ENCODE measurements at places on chromosomes 3 and 15. TPM values are rescaled to one million over a fixed set of nuclear protein-coding genes. Genes with fewer than 3 reads are reported as not detected.

GRCh38 chr3:194661374-194661773, 10.6 kb downstream of the LSG1 start:
- no peak for DNase-seq

- no peak for DNase-seq
Observed at GRCh38 chr15:67396114-67396513, 124.8 kb upstream of the C15orf61 start.

DNA sequence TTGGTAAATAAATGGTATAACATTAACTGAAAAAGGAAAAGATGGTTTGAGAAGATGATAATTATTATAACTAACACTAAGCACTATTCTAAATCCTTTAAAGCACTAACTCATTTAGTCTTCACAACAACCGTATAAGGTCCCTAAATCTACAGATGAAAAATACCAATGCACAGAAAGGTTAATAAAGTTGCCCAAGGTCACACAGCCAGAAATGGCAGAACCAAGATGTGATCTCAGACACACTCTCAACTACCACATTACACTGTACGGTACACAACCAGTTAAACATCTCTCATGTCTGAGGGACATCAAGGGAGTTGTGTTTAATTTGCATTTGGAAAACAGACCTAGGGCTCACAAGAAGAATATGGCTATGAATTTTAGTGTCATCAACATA, 23.1 kb downstream of the RAB27A start:
- no peak for DNase-seq

GRCh38 chr15:31523655-31524049, 197.0 kb downstream of the KLF13 start:
- DNase-seq: no peak

DNA sequence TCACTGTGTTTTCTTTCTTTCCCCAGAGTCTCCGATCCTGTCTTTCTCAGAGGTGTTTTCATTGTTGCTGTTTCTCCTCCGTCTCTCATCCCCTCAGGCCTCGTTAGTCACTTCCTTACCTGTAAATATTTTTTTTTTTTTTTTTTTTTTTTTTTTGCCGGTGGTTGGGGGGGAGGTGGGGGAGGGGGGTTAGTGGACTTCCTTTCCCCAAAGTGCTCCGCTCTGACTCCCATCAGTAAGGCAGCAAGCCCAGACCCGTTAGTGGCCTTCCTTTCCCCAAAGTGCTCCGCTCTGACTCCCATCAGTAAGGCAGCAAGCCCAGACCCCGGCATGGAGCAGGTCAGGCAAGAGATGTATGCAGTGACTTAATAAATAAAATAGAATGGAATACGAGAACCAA, 97.1 kb upstream of the TNFAIP8L3 start:
- no peak for DNase-seq

DNA sequence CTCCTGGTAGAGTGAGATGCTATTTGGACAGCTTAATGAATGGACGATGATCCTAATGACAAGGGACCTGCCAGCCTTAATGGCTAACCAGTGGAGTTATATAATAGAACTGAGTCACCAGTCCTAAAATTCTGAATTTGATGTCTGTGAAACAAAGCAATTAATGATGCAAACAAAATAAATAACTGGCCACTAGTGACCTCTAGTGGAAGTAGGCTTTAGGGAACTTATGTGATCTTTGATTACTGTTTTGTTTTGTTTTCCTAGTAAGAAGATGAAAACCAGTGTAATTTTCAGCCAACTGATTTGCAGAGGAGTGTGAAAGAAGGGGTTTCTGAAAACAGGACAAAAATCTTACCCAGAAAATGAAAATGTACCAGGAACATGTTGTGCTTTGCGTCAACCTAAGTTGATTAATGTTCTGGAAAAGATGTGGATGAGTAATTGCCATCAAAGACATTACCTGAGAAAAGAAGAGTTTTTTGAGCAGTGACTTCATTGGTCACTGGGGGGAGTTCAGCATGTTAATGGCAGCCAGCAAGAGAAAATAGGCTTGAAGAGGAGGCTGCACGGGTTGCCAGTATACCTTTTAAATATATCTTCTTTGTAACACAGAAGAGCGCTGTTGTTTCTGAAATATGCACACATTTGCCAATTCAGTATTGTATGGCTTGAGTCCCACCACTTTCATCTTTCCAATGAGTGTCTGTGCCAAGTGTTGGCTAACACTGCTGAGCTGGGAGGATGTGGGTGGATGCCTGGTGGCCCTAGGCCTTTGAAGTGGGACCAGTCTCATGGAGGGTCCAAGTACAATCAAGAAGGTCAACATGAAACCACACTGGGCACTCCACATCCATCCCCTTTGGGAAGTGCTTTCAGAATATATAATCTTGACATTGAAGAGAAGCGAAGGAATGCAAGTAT, 9.3 kb downstream of the VEPH1 start:
- no peak for DNase-seq

- no peak for DNase-seq
Observed at GRCh38 chr3:185549122-185549521, 3.3 kb downstream of the LIPH start.

- DNase-seq: no peak
Observed at GRCh38 chr3:42501321-42501680, 1.1 kb upstream of the VIPR1 start.

- peak; percentile 68 for DNase-seq
Observed at GRCh38 chr15:40238532-40239403, at the start of gene PAK6. PAK6 (plus strand) TSS chr15:40239063; CDS start chr15:40264786, 25,723 bp downstream.

- peak; percentile 57 for DNase-seq
Observed at GRCh38 chr3:42654331-42655201, 1.1 kb downstream of the ZBTB47 start.

DNA sequence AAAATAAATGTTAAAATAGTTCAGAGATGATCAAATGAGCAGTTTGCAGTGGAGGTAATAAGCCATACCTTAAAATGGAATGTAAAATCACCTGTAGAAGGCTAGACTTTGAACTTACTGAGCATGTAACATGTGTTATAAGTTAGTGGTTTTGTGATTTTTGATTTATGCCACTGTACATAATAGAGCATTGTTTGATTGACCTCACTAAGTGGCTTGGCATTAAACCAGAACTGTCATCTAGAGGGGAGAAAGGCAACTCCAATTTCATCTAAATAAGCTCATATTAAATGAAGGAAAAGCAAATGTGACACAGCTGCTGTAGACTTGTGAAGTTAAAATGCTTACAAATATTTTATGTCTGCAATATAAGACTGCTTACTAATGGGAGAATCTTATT, 387.9 kb downstream of the ZIC1 start:
- no peak for DNase-seq

- DNase-seq: no peak
Observed at GRCh38 chr3:193791041-193792032, 198.3 kb downstream of the OPA1 start.

GRCh38 chr3:88677298-88677697, 430.1 kb upstream of the EPHA3 start:
- DNase-seq: no peak

- DNase-seq: no peak
Observed at GRCh38 chr3:165545059-165545458, 292.2 kb downstream of the BCHE start.

- peak; percentile 66 for DNase-seq
Observed at GRCh38 chr15:89781891-89782618, 5.9 kb downstream of the MESP2 start.

DNA sequence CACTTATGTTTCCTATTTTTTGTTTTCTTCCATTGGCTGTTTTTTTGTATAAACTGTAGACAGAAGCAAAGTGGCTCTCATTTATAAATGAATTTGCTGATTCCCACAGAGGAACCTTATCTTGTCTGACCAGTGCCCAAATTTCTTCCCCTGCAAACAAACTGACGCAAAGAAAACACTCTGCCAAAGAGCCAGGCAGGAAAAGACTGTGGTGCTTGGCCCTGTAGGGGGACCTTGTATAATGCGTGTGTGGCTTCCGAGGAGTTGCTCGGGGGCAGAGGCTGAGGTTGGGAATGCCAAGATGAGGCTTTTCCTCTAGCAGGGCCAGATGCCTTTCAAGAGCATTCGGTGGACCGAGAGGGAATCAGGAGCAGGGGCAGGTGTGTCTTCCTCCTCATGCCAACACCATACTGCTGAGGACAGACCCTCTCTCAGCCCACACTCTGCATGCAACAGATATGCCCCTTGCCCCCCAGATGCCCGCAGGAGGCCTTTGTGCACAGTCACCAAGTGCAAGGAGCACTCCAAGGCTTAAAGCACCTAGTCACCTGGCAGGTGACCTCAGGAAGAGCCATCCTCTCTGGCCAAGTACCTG, 104.3 kb upstream of the ABHD17C start:
- no peak for DNase-seq

DNA sequence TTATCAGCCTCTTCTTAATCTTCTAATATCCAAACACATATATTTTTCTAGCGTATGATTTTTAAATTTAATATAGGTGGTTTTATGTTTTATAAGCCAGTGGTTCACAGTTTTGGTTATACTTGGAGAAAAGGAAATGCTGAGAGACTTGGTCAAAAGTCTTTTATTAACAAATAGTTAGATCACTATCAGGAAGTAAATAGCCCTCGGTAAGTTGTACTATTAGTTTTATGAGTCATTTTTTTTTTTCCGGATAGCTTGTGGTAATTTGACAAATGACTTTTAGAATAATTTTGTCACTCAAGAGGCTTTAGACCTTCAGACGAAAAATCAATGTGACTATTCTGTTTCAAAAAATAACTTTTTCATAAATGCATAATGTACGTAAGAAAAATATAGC, 232.2 kb upstream of the ROBO1 start:
- DNase-seq: no peak

DNA sequence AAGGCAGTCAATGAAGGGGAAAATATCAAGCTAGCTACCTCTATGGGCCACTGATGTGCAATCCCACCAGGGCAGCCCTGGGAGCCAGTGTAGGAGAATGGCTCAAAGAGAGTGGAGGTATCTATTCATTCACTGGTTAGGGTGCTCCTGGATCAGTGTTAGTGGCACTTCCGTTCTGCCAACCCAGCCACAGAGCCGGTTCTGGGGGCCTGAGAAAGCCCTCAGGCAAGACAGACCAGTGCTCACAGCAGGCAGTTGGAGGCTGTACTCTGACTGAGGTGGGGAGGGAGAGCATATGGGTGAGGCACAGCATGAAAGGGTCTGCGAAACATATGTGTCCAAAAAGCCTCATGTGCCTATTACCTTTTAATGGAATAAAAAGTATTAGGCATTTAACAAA, 109.3 kb downstream of the KCNMB2 start:
- DNase-seq: no peak

GRCh38 chr3:151520105-151520504, 59.2 kb upstream of the IGSF10 start:
- no peak for DNase-seq

DNA sequence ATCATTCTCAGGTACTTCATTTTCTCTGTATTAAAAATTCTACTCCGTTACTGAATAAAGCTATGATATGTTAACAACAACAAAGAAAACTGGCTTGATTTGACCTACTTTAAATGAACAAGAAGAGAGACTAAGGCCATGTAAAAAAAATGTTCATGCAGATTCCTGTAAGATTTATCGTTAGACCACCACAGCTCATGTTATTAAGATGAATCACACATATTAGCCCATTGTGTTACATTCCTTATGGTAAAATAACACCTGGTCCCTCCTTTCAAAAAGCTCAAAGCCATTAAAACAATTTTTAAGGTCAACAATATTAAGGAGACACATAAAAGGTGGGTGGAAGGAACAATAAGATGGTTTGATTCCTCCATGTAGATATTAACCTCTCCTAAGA, 6.3 kb downstream of the THOC7 start:
- no peak for DNase-seq

- DNase-seq: no peak
Observed at GRCh38 chr3:41888368-41889076, 73.4 kb downstream of the ULK4 start.

DNA sequence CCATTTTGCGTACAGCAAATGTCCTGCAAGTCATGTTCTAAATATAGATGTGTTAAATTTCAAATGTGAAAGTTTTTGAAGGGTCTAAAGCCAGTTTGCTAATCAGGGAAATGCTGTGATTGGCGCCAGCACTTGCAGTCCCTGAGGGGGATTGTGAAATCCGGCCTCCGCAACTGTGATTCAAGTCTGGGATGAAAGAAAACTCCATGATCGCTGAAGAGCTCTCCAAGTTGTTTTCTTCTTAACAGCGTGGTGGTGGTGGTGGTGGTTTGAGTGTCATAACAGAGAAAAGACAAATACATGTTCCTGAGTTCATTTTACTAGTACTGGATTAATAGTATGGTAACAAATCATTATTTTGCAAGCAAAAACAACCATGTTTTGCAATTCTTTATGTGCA, 51.8 kb downstream of the MITF start:
- DNase-seq: peak; percentile 76

GRCh38 chr3:133592843-133593242, 19.4 kb downstream of the CDV3 start:
- no peak for DNase-seq

DNA sequence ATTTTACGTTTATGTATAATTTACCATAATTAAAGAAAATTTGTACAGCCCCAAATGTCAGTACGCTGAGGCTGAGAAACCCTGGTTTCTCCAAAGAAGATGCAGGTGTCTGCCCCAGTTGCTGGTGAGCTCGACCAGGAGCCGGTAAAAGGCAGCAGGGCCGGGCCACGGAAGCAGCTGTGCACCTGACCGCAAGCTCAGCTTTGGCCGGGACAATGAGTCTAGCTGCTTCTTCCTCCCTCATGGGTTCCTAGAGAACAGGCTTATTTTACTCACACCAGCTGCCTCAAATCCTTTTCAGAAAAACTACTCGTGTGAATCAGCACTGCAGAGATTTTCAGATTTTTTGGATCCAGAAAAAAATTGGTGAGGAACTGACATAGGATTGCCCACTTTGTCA, 18.0 kb upstream of the ZXDC start:
- DNase-seq: no peak

- DNase-seq: no peak
Observed at GRCh38 chr15:90343302-90343790, 8.7 kb upstream of the ZNF774 start.

- no peak for DNase-seq
Observed at GRCh38 chr3:123571264-123571972, 13.4 kb downstream of the HACD2 start.

DNA sequence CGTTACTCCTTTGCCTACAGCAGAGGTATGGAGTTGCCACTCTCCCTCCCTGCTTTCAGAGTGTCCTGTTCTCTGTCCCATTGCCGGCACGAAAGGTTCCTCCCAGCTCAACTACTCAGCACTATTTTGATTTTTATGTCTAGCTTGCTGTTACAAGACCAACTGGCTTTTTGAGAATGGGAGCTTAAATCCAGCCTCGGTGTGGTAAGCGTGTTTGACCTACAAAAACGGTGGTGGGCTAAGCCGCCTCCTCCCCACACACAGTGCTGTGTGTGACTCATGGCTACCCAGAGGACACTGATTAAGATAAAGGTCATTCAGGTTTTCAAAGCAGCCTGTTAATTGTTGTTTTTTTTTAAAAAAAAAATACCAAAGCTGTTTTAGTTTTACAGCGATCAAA, 64.5 kb downstream of the LRTM1 start:
- DNase-seq: no peak

EFCAB12 gene
- total RNA-seq: not detected

GPR149 gene
- not detected for total RNA-seq

LCTL gene
- total RNA-seq: not detected

FEZF2 gene
- not detected for total RNA-seq

CPEB1 gene
- total RNA-seq: 1.3 TPM

ACKR4 gene
- total RNA-seq: 7.2 TPM

PIGZ gene
- total RNA-seq: 44.8 TPM

C3orf33 gene
- total RNA-seq: 3.9 TPM

ANO10 gene
- total RNA-seq: 69.0 TPM

NPAP1 gene
- not detected for total RNA-seq
